ENCODE measurements at places on chromosomes 1 and 21.

DNA sequence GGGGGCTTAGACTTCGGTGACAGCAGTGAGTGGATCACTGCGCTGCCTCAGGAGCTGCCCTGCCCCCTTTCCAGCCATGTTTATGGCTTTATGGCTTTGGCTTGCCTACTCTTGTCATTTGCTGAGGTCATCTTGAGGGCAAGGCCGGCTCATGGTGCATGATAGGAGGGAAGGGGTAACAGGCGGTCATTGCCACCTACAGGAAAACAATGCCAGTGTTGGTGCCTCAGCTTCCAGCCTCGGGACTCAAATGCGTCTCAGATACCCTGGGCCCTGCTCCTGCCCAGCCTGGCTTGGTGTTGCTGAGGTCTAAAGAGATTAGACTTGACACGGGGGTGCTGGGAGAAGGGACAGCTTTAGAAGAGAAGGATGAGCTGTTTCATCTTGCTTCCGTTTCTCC is 14.5 kb downstream of the KDF1 start:
- DNase-seq = no peak

GRCh38 chr1:186409091-186409490 is 33.5 kb downstream of the ODR4 start:
- no peak for DNase-seq

- DNase-seq = no peak
These were observed 120.3 kb downstream of the ZBTB18 start for GRCh38 chr1:244171241-244171985.

DNA sequence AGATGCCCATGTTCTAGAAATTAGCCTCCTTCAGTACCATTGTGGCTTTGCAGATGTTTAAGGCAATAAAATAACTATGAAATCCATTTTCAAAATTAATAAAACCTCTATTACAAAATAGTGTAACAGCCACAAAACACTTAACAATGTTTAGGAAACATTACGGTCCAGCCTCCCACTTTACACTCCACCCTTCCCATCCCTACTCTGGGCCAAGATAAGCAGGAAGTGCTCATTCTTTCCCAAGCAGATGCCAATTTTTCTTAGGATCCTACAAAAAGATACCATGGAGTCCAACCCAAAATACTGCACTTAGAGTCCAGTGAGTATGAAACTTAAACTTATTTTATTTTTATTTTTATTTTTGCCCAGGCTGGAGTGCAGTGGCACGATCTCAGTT is 150.8 kb downstream of the NR5A2 start:
- DNase-seq = no peak

GRCh38 chr1:173328961-173329360 is 121.8 kb upstream of the TNFSF4 start:
- DNase-seq = no peak

DNA sequence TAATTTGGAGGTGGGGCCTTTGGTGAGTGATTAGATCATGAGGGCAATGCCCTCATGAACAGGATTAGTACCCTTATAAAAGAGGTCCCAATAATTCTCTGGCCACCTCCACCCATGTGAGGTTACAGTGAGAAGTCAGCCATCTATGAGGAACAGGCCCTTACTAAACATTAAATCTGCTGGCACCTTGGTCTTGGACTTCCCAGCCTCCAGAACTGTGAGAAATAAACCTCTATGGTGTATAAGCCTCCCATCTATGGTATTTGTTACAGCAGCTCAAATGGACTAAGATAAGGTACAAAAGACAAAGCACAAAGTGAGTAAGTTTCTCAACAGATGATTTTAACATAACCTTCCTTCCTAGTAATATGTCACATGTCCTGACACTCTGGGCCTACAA is 22.3 kb downstream of the NRIP1 start:
- DNase-seq = no peak

Data from CD4-positive, alpha-beta T cell treated with Interleukin-4 for 4 hours (primary cell).